ENCODE measurements at places on chromosomes 2 and 18.

- DNase-seq = no peak
Observed at GRCh38 chr18:62933261-62933887, 218.0 kb downstream of the PHLPP1 start.

DNA sequence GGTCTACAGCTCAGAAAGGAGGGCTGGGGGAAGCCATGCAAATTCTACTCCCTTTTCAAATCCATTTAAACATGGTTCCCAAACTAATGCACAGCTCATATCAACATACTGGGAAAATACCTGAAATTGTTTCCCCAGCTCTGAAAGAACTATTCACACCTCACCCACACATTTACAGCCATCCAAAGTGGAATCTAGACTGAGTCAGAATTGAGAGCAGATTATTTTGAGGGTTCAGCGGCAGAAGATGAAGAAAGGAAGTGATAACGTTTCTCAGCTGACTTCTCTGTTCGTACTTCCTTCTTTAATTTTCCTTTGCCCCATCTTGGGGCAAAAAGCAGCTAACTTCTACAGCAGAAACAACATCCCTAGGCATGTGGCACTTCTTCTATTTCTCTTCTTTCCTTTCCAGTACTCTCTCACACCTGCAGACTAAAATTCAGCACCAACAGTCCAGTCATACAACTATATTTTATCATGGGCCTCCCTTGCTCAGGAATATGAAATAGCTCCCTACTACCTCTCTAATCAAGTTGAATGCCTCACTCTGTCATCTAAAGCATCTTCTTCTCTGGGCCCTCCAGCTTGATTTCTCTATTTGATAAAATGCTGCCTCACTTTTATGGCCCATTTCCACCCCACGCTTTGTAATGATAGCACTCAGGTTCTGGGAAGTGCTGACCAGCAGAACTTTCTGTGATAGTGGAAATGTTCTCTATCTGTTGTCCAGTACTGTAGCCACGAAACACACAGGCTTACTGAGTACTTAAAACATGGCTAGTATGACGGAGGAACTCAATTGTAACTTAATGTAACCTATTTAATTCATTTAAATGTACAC, 35.9 kb downstream of the ARHGAP25 start:
- DNase-seq = no peak

- no peak for DNase-seq
Observed at GRCh38 chr18:63578357-63578958, 8.7 kb upstream of the SERPINB13 start.

DNA sequence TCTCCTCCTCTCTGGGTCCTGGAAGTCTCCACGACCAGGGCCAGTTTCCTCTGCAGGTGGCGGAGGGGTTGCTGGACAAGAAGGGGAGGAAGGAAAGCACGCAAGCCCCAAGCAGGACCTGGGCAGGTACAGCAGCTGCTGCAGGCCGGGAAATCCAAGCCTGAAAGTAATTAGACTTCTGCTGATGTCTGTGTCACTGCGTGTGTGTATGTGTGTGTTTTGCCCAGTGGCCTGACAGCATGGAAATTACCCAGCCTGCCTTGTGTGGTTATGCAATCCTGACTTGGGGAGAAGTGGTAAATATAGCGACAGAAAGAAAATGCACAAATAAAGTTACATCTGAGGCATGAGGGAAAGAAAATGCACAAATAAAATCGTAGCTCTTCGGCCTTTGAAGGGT, 121.8 kb upstream of the ZBTB14 start:
- DNase-seq = no peak

- DNase-seq = no peak
Observed at GRCh38 chr2:56288838-56289580, 105.2 kb downstream of the CCDC85A start.

GRCh38 chr18:4524096-4524495, 69.0 kb upstream of the DLGAP1 start:
- no peak for DNase-seq
